ENCODE measurements at places on chromosomes 3 and 15.

- DNase-seq: no peak
Measured at GRCh38 chr3:38031022-38031994, 1.9 kb upstream of the PLCD1 start.

- DNase-seq: no peak
Measured at GRCh38 chr3:194620196-194620595, 13.0 kb downstream of the TMEM44 start.

DNA sequence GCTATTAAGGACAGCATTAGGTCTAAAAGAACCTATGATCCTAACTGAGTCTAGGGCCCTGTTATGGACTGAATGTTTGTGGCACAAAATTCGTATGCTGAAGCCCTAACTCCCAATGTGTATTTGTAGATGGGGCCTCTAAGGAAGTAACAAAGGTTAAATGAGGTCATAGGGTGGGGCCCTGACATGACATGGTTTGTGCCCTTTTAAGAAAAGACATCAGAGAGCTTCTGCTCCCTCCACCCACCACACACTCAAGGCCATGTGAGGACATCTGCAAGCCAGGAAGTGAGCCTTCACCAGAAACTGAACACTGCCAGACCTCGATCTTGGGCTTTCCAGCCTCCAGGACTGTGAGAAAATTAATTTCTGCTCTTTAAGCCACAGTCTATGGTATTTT lies 49.2 kb downstream of the PHC3 start:
- DNase-seq: no peak

- no peak for DNase-seq
Measured at GRCh38 chr3:170953736-170954135, 45.3 kb upstream of the EIF5A2 start.

DNA sequence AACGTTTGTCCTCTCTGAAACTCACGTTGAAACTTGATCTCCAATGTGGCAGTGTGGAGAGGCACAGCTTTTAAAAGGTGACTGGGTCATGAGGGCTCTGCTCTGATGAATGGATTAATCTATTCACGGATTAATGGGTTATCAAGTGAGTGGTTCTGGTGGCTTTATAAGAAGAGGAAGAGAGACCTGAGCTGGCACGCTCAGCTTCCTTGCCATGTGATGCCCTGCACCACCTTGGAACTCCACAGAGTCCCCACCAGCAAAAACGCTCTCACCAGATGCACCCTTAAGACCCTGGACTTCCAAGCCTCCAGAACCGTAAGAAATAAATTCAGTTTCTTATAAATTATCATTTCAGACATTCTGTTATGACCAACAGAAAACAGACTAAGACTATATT lies 2.6 kb downstream of the PPP1R2 start:
- DNase-seq: no peak

DNA sequence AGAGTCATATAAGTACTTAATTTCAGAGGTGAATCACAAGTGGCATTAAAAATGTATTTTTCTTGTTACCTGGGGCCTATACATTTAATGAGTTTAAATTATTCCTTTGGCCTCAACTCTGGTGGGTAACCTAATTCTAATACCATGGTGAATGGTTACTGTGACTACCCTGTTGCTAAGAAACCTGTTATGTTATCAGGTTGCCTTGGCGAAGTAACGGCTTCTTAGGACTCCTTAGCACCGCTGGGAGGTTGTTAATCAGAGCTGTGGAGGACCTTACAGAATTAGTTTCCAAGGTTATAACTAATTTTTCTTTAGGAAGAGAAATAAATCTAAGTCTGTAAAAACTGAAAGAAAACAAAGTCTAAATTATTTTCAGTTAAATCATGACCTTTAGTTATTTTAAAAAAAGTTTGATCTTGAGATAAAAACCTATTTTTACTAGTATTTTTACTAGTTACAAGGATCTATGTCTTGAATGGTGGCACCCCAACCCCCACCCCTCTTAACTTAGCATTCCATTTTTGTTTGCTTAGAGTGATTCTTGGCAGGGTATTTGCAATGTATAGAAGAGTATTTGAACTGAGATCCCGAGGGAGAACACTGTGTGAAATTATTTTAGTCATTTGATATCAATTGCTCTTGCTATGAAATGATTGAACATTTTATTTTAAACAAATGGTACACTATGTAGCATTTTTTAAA lies 155.5 kb downstream of the FNDC3B start:
- no peak for DNase-seq

DNA sequence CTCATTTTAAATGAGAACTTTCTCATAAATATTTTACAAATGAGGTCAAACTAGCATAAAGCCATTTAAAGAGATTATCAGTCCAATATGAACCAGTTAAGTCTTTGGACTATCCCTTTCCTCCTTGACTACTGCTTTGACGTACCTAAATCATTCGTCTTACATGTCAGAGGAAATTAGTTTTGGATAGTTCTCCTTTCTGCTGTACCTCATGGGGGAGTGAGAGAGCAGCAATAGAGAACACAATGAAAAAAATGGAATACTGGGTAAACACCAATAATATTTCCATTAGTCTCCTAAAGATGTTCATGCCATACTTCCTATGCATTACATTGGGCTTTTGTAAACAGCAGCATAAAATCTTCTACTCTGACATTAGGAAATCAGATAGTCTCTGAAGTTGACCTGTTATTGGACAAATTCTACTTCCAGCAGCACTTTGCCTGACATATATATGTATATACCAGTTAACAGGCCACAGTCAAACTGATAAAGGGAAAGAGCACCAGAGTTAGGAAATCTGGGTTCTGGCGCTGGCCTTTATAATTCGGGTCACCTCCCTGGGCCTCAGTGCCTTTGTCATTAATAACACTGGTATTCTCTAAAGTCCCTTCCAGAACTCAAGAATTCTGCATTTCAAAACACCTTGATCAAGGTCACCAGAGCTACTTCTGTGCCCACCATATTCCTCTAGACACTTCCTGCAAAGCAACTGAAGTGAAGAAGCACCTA lies 26.8 kb downstream of the TIMMDC1 start:
- no peak for DNase-seq

DNA sequence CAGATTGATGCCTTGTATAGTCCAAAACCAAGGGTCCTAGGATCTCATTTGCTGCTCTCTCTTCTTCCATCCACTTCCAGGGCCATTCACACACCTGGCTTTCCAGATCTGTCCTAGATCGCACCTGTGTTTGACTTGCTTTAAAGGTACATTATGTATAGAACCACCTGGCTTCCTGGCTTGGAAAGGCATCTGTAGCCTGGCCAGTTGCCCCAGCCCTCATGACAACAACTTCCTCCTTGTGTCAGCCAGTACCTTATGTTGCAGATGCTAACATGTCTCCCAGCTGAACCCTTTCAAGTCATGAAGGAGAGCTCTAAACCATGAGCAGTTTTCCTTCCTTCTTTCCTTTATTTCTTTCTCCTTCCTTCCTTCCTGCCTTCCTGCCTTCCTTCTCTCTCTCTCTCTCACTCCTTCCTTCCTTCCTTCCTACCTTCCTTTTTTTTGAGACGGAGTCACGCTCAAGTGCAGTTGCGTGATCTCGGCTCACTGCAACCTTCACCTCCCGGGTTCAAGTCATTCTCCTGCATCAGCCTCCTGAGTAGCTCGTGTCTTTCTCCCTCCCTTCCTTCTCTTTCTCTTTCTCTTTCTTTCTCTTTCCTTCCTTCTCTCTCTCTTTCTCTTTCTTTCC lies 2.5 kb upstream of the HTR3C start:
- no peak for DNase-seq

All from BJ (cell line).